ENCODE measurements at places on chromosomes 4 and X.

GRCh38 chr4:74855879-74856278 lies 61.6 kb upstream of the BTC start:
- no peak for DNase-seq

DNA sequence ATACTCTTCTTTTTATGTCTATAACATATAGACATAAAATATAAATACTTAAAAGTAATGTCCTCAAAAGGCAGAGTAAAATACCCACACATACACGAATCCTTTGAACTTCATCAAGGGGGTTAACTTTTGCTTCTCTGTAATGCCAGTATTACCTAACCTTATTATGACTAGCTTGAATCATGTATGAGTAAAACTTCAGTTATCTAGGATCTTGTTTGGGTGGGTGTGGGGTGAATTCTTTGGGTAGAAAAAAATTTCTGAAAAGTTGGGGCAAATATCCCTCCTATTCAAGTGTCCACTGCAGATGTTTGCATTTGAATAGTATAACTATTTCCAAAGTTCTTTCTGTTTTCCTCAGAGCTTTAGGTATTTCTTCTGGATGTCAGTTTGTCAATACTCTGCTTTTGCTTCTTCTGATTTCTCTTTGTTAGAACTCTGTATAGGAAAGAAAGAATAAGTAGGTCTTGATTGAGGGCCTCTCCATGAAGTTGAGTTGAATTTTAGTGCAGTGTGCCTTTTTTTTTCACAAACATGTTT lies 173.8 kb downstream of the ADGRL3 start:
- no peak for DNase-seq

- no peak for DNase-seq
Measured at GRCh38 chr4:19842471-19842870, 409.2 kb upstream of the SLIT2 start.

GRCh38 chr4:140609548-140610425 lies 41.0 kb upstream of the UCP1 start:
- DNase-seq: no peak

DNA sequence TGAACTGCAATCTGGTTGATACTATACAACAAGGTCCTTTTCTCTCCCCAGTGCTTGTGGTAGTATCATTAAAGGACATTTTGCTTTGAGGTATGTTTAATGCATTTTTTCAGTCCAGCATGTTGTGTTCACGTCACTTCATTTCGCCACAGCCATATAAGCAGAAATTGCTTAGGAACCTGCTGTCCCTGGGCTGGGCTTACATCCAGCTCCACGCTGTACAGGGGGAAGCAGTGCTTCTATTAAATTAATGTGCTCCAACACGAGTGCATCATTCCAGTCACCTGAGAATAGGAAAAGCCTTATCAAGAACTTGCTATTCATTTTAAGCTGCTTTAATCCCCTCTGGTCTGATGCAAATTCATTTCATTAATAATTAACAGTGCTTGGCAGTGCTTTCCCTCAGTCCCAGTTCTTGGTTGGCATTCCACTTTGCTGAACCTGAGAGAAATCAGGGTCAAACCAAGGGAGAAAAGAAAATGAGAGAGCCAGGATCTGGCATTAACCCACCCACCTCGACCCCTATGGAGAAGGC lies 47.4 kb upstream of the PTCHD1 start:
- DNase-seq: no peak

GRCh38 chr4:3415471-3416141 lies 26.2 kb upstream of the HGFAC start:
- DNase-seq: no peak

DNA sequence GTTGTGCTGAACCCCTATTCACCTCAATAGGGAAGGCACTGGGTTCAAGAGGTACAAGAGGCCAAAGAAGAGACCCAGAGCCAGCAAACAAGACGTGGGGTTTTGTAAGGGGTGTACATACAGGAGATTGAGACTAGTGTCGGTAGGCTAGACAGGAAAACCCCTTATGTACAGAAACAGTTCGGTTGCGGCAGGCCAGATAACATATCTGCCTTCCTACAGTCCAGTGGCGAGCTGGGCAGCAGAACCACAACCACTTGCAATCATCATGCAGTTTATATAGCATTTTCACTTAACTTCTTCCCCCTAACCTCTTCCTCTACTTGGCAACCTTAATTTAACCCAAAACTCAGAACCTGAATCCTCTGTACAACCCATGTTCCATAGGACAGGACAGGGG lies 422.2 kb downstream of the PDHA2 start:
- no peak for DNase-seq

DNA sequence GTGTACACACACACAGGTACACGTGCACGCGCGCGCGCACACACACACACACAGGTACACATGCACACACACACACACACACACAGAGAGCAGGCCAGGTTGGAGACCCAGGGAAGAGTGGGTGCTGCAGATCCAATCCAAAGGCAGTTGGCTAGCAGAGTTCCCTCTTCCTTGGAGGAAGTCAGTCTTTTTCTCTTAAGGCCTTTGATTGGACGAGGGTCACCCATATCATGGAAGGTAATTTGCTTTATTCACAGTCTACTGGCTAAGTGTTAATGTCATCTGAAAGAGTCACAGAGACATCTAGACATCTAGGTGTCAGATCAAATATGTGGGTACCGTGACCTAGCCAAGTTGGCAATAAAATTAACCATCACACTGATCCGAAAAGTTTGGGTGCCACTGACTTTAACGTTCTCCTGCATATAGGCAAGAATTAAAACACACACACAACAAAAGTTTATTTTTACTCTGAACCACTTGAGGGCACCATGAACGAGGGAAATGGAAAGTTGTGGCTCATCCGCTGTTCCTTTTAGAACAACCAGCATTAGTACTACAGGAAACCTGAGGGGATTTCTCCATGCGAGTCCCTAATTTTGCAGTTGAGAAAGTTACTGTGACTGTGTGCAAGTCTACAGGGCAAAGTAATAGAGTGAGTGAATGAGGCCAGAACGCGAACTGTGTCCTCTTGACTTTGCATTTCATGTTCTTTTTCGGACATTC lies 66.0 kb upstream of the STOX2 start:
- DNase-seq: no peak

GRCh38 chrX:48467281-48467761 lies 2.7 kb downstream of the SLC38A5 start:
- DNase-seq: no peak

DNA sequence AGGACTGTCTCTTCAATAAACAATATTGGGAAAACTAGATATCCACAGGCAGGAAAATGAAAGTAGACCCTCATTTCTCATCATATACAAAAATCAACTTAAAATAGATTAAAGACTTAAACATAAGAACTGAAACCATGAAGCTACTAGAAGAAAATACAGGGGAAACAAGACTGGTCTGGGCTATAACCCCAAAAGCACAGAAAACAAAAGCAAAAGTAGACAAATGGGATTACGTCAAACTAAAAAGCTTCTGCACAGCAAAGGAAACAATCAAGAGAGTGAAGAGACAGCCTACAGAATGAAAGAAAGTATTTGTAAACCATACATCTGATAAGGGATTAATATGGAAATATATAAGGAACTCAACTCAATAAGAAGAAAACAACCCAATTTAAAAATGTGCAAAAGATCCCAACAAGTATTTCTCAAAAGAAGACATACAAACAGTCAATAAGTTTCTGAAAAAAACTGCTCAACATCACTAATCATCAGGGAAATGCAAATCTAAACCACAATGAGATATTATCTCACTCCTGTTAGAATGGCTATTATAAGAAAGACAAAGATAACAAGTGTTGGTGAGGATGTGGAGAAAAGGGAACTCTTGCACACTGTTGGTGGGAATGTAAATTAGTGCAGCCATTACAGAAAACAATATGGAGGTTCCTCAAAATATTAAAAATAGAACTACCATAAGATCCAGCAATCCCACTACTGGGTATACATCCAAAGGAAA lies 325.3 kb upstream of the RASGEF1B start:
- no peak for DNase-seq

DNA sequence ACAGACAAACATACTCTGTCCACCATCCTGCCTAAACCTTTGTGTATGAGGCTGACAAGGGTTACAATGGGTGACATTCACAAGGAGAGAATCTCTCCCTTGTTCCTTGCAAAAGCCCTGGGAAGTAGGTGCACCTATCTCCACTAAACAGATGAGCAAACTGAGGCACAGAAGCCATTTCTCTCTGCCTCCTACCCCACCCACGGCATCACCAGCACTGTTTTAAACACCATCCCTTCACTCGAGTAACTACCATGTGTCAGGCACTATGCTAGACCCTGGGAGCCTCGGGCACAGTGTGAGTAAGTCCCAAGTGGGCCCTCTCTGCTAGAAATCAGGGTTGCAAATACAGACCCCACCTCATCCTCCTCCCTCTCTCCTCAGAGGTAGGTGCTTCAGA lies 899 bp downstream of the LYAR start:
- DNase-seq: no peak

All from gastrocnemius medialis (tissue), 4 donors.